NCI-H1436 (cell line): ENCODE measurements at places on chromosomes 1 and 21.

GRCh38 chr1:8348777-8349472, 31.0 kb downstream of the SLC45A1 start:
- DNase-seq: peak; percentile 38

GRCh38 chr21:41670056-41670805, 96.6 kb downstream of the RIPK4 start:
- no peak for DNase-seq

DNA sequence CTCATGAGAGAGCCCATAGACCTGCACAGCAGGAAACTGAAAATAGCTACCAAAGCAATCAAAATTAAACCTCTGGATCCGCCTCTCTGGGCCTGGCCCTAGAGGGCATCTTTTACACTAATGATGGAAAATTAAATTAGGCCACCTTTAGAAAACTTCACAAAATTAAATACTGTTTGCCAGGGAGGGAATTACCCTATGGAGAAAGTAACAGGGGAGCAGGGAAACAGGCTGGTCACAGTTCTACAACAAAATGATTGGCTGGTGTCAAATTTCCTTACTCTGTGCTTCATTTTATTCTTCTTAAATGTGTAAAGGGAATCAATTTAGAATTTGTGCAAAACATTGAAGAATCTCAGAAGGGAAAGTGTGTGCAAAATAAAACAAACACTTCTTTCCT, 62.4 kb downstream of the SPATA46 start:
- no peak for DNase-seq

GRCh38 chr1:21680918-21681317, 11.8 kb upstream of the RAP1GAP start:
- no peak for DNase-seq

GRCh38 chr1:203127666-203128430, at the start of gene ADORA1:
Gene ADORA1 (plus strand): TSS chr1:203127726. CDS start chr1:203128842, 1,116 bp downstream.
- DNase-seq: peak; percentile 36

DNA sequence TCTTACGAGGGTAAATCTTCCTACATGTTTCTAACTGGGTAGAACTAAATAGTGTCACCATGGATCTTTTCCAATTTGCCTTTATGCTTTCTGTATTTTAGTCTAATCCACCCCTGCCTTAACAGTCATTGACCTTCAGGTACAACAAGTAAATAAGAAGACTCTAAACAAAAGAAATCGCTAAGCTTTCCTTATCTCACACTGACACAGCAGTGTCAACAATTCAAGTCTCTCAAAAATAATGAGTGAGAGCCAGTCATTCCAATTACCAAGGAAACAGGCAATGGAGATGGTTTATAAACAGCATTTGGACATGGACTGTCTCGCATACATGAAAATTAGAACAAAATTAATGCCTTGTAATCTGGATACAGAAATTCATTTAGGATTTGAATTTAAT, 365.8 kb downstream of the VAV3 start:
- DNase-seq: no peak

DNA sequence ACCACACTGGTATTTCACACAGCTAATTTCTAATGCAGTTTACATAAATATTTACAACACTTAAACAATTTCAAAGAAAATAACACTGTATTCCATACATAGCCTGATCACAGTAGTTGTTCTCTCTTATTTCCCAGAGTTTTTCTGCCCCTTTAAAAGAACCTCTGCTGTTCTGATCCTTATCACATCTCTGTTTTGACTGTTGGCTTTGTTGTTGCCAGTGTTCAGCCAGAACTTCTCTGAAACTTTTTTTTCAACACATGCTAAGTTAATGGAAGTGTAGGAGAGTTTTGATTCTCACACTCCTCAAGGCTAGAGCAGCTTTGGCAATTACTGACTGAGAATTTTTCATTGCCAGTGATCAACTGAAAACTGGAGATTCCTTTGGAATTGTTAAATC, 11.1 kb downstream of the SELE start:
- DNase-seq: no peak

GRCh38 chr1:116680752-116681151, 13.2 kb upstream of the IGSF3 start:
- DNase-seq: no peak

- no peak for DNase-seq
Measured at GRCh38 chr1:47677241-47677940, 239.5 kb downstream of the FOXD2 start.

GRCh38 chr1:204569478-204569877, 53.3 kb downstream of the MDM4 start:
- no peak for DNase-seq

DNA sequence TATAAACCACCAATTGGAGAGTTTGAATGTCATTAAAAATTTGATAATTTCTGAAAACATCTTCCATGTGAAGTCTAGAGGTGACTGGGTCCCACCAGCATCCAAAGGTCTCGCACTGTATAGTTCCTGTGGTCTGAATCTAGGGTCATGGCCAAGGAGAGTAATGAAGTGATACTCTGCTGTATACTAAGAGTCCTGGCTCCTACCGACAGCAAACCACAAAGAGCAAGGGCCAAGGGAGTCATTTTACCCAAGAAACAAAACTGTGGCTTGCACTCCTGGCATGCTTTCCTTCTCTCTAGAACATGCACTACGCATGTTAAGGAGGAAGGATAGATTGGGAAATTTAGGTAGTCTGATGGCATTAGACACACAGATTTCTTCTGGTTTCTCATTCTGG, 115.6 kb downstream of the BRINP2 start:
- DNase-seq: no peak
